ENCODE measurements at places on chromosomes 6 and 20.

GRCh38 chr6:169243661-169244060 is 10.0 kb downstream of the THBS2 start:
- DNase-seq: no peak

- DNase-seq: no peak
These were observed 54.5 kb upstream of the RREB1 start for GRCh38 chr6:7053125-7053774.

GRCh38 chr6:165300422-165300936 is 8.9 kb downstream of the C6orf118 start:
- DNase-seq: no peak

GRCh38 chr6:143313163-143313562 is 137.3 kb downstream of the ADAT2 start:
- no peak for DNase-seq

- DNase-seq: peak; percentile 37
These were observed 213.6 kb upstream of the PLCB4 start for GRCh38 chr20:8855315-8855714.

GRCh38 chr20:53946106-53946505 is 124.3 kb downstream of the BCAS1 start:
- no peak for DNase-seq
